Thoracic aorta (tissue), 2 donors: ENCODE measurements at places on chromosomes 2 and 18.

DNA sequence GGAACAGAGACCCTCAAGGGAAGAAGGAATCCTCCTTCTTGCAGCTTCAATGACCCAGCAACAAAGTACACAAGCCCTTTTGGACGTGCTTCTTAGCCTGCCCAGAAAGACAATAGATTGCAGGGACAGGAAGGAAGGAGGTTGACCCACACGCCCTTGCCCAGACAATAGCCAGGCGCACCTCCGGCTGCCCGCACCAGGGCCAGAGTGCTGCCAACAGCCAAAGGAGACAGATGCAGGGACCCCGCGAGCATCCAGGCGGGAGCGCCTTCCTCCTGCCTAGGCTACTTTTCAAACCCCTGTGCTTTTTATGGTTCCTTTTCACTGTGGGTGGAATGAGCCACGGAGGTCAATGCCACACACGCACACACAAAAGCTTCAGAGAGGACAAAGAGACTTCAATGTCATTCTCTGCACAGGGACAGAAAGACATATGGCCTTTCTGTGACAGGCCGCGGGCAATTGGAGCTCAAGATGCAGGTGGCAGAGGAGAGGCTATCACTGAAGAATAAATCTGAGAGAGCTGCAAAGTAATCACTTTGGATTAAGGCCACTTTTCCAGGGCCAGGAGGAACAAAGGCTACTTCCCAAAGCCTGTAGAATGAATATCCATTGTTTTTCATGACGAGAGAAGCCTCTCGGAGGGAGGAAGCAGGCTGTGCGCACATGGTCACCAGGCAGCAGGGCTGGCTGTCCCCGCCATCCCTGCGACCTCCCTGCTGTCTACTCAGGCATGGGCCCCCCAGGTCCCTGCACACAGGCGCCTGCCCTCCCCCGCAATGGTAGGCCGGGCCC lies 300.6 kb downstream of the EIPR1 start:
- no peak for DNase-seq

DNA sequence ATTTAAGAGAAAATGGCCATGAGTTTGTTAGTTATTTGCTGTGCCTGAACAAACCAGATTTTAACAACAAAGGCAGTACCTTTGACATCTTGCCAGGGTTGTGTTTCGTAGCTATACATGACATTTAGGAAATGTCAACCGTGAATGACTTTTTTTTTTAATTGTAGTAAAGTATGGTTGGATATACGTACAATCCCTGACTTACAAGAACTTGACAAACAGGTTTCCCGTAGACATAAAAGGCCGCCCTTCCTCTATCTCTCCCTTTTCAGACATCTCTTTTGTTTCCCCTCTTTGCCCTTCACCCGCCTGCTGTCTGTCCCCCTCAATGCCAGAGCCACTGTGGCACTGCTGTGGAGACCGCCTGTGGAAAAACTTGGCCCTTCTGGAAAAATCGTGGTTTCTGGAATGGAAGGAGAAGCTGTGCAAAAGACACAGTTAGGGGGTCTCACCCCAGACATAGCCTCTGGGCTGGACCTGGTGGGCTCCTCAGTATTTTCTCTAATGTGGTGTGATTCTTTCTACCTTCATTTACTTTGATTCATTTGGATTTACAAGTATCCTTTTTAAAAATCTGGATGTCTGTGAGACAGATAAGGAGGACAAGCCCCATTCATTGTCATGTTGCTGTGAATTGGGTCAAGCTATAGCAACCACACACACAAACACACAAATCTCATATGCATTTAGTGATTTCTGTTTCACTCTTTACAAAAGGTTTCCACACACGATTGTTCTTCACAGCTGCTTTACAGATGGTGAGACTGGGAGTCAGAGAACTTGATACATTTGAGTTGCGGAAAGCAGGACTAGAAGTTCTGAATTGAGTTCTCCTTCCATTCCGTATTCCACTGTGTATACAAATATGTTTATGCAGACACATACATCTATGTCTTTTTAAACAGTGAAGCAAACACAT lies 48.6 kb downstream of the SPATS2L start:
- DNase-seq = no peak

- no peak for DNase-seq
Measured at GRCh38 chr18:68520406-68521075, 194.4 kb downstream of the TMX3 start.

DNA sequence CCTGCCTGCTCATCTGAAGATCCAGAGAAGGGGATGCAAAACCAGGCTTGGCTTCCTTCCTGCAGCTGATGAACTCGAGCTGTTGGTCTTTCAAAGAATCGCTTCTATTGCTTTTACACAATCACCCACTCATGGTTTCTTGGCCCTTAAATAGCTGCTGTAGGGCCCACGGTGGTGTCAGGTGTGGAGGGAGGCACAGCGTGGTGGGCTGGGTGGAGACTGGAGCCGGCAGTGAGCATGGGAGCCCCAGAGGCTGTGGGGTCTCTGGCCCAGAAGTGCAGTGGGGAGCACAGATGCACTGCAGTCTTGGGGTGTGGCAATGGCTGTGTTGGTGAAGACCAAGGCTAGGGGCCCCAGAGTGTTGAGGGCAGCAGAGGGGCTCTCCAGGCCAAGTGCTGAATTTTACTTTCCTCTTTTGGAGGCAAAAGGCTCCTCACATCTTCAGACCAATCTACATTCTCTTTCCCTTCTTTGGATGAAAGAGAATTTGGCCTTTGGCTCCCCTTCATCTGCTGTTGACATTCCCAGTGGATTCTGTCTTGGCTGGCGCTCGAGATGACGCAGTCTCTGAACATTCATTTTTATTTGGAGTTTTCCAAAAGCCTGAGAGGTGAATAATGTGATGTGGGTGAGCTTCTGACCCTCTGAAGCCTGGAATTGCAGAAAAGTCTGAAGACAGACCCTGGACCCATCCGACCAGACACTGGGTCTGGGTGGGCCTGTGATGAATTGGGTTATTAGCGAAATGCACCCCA lies 70.1 kb upstream of the ASB18 start:
- no peak for DNase-seq

DNA sequence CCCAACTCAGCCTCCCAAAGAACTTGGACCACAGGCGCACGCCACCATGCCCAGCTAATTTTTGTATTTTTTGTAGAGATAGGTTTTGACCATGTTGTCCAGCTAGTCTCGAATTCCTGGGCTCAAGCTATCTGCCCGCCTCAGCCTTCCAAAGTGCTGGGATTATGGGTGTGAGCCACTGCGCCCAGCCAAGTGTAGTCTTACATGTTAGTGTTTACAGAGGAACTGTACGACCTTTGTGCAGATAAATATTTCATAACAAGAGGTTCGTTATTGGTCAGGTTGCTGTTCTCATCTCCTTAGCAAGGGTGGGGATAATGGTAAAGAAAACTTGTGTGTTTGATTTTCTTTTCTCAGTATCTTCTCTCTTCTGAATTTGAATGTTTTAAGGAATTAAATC lies 46.5 kb downstream of the RALBP1 start:
- DNase-seq = no peak

GRCh38 chr18:79940126-79940813 lies 11.2 kb downstream of the SLC66A2 start:
- DNase-seq = no peak

DNA sequence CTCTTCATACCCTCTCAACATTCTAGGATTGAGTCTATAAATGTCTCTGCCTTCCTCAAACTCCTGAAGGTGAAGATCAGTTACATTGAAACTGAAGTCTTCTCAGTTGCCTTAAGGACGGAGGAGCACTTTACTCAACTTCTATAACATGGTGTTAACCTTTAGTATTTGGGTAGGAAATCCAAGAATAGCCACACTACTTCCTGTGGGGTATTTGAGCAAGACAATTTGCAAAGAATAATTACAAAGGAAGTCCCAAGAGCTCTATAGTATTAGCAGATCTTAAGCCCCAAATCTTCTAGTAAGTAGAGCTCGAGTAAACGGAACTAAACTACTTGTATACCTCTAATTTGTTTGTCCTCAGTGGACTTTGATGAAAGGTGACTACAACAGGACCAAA lies 80.9 kb downstream of the SP100 start:
- no peak for DNase-seq

- DNase-seq = no peak
Measured at GRCh38 chr2:101751276-101751815, 53.8 kb downstream of the MAP4K4 start.

- no peak for DNase-seq
Measured at GRCh38 chr18:5995626-5996025, 100.3 kb upstream of the TMEM200C start.
